ENCODE measurements at places on chromosomes 6 and 20.

DNA sequence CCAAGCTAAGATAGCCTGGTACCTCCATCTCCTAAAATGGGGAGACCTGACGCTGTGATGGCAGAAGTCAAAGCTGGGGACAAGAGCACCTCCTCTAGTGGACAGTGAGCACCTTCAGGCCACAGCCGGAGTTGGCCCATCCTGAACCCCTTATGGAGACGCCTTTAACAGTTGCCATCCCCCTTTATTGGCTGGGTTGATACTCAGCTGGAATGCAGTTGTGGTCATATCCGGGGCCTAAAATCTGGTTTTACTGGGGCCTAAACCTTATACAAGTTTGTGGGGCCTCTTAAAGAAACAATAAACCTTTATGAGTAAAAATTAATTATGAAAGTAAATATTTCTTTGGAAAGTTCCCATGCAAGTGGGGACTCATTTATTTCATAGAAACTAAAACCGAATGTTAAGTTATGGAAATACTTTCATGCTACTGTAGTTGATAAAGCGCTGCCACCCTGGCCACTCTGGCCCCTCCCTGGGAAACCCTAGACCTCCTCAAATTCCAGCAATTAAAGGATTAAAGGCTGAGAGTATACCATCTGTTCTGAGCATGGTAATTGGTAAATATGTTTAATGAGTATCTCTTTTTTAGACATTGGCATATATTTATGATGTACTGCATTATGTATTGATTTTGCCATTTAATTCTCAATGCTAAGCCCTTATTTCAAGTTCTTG is 95.1 kb upstream of the SASH1 start:
- DNase-seq: no peak

GRCh38 chr6:13517116-13517515 is 29.7 kb upstream of the GFOD1 start:
- no peak for DNase-seq

- DNase-seq: peak; percentile 50
Observed at GRCh38 chr6:127383988-127384387, 40.6 kb upstream of the ECHDC1 start.

DNA sequence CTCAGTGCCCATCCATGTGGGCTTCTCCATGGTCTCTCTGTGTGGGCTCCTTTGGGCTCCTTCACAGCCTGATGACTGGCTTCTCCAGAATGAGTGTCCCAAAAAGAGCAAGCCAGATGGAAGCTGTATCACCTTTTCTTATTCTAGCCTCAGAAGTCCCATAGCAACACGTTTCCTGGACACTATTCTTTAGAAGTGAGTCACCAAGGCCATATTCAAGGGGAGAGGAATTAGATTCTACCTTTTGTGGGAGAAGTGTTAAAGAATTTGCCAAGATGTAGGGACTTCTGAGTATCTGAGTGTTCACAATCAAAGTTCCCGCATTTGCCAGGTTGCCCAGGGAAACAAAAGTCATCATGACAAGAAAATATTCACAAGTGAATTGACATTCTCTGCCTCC is 20.7 kb upstream of the TBC1D22B start:
- DNase-seq: no peak

- DNase-seq: peak; percentile 66
Observed at GRCh38 chr6:35206346-35206745, 7.4 kb upstream of the SCUBE3 start.

DNA sequence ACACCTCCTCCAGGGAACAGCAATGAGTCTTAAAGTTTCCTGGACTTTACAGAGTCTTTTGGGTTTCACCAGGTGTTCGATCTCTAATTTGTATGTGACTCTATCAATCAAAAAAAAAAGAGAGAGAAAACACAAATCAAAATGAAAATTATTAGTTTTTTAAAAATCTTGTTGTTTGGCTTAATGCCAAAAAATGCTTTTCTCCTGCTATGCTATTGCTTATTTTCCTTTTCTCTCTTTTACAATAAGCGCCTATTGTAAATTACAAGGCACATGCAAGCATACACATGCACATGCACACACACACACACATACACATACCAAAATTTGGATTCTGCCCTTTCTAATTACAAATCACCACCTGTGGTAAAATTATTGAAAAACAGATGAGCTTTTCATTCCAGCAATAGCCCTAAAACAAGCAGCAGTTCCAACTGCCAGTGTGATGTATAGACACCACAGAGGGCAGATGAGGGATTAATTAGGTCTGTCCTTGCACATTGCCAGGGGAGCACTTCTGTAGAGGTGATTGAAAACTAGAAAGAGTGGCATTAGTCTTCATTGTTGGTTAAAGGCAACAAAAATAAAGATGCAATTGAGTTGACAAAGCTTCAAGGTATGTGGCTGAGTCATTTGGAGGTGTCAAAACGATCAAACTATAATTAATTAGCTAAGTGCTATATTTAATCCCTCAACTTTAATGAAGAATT is 631.7 kb downstream of the TFAP2B start:
- DNase-seq: no peak

GRCh38 chr6:134746140-134746539 is 203.8 kb downstream of the ALDH8A1 start:
- DNase-seq: no peak

- DNase-seq: no peak
Observed at GRCh38 chr6:40551966-40552505, 35.1 kb downstream of the LRFN2 start.

DNA sequence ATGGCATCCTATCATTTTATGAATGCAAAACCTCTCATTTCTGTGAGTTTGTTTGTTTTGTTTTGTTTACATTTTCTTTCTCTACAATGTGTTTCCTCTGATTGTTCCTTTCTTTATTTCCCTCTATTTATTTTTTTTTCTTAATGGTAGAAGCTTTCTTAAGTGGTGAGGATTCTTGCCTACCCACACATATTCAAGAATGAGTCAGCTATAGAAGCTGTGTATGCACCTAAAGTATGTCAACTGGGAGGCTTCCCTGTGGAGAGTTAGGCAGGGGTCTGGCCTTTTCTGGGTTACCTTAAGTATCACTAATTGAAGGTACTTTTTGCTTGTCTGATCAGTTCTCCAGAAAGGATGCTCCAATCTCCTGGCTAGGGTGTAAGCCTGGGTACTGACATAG is 354.0 kb downstream of the ESR1 start:
- peak; percentile 56 for DNase-seq

DNA sequence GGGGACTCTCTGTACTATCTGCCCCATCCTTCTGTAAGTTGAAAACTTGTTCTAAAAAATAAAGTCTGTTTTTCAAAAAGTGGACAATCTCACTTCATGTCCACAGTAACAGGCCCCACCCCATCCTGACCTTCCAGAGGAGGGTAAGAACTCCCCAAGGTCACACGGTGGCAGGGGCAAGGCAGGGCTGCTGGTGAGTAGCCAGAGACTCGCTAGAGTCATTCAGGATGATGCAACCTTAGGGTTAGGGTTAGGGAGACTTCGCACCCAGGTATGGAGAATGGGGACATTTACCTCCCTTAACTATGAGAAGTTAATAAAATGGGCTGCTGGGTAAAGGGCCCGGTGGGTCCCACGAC is 15.4 kb downstream of the PEDS1 start:
- no peak for DNase-seq

DNA sequence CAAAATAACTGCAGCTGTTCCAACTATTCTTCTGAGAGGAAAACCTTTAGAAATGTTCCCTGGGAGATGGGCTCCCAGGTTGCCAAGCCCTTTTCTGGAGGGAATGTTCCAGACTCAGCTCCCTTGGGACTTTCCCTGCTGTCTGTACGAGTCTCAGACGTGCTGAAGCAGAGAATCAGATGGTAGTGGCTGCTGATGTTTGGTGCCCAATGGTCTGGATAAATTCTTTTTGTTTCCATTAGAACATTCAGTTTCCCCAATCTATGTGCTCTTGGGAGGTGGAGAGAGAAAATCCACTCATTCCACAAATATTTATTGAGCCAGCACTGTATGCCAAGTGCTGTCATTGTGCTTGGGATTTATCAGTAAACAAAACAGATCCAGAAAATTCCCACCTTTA is 40.0 kb downstream of the SNHG17 start:
- DNase-seq: peak; percentile 18

- no peak for DNase-seq
Observed at GRCh38 chr20:15498926-15499325, 1074.3 kb downstream of the KIF16B start.

- peak; percentile 55 for DNase-seq
Observed at GRCh38 chr6:129212081-129212480, 329.1 kb downstream of the LAMA2 start.

- DNase-seq: no peak
Observed at GRCh38 chr6:8155259-8156012, 53.1 kb upstream of the EEF1E1 start.

- no peak for DNase-seq
Observed at GRCh38 chr6:136521427-136521826, 28.8 kb downstream of the MAP7 start.

Measured in fibroblast of skin of scalp (primary cell).